ENCODE measurements at places on chromosomes 11 and 22.

- no peak for DNase-seq
Measured at GRCh38 chr11:29063630-29064361, 953.0 kb downstream of the KCNA4 start.

GRCh38 chr11:64771861-64772260 is 6.5 kb downstream of the SF1 start:
- DNase-seq: no peak

- DNase-seq: peak; percentile 98
Measured at GRCh38 chr11:47946682-47947559, 33.4 kb upstream of the PTPRJ start.

DNA sequence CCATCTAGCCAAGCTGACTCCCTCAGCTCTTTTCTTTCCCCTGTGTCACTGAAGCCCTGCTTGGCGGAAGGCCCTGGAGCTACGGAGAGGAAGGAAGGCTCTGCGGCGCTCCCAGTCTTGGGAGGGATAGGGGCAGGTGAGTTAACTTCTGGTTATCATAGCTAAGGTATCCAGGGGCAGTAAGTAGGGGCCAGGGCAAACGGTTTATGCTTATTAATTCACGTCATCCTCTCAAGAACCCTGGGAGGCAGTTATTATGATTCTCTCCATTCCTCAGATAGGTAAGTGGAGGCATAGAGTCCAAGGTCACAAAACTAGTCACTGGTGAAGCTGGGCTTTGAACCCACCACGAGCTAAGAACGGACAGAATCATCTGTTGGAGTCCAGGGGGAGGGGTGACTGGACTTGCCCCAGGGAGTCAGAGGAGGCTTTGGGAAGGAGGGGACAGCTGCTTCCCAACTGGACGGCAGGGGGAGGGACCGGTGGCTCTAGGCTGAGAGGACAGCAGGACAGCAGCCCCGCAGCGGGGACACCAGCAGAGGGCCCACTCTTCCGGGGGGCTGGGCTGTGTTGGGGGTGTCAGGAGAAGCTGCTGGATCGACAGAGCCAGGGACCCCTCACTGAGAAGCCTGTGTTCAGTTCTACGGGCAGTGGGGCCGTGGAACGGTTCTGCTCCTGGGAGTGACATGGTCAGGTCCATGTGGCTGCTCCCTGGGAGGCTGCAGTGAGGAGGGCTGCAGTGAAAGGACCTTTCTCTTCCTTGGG is 3.5 kb downstream of the BAIAP2L2 start:
- DNase-seq: no peak

Measured in Caki2 (cell line).